ENCODE measurements at places on chromosomes 5 and 9. TPM values are rescaled to one million over a fixed set of nuclear protein-coding genes. Genes with fewer than 3 reads are reported as not detected.
A peak's percentile ranks its signal among the peaks of the same experiment; 100 is the strongest.

DNA sequence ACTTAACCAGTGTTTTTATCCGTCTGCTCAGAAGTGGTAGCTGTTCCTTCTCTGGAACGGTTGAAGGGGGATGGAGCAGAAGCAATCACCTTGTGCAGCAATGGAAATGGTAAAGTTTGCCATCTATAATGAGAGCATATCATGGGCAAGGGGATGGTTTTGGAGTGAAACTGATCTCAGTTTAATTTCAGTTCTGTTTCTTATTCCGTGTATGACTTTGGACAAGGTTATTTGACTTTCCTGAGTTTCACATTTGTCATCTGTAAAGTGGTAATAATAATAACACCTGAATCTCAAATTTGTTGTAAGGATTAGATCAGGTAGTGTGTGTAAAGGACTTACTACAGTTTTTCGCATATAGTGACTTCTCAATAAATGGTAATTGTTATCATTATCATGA is 106.1 kb downstream of the PCSK1 start:
- DNase-seq: no peak
- no peak overlapping the region for H3K27ac ChIP-seq
- H3K27me3 ChIP-seq: no peaks in the 10 kb centered on the region
- H3K36me3 ChIP-seq: no peaks in the 10 kb centered on the region
- peaks cover 4% of the 10 kb centered on the region for H3K4me1 ChIP-seq

DNA sequence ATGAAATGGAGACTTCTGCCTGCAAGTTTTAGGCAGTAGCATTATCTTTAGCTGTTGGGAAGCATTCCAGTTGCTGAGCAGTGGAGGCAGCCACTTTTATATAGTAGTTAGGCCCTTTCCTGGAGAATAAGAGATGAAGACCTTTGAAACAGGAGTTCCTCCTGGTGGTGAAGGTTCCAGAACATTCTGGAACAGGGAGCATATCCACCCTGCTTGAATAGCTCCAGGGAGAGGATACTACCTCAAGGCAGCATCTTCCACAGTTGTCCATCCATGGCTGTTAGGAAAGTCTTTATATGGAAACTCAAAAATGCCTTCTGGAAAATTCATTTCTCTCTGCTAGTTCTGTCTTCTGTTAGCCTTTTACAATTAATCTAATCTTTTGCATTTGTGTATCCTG is 3.0 kb downstream of the ASPN start:
- peaks cover 5% of the 10 kb centered on the region for H3K4me1 ChIP-seq
- H3K27me3 ChIP-seq: no peaks in the 10 kb centered on the region
- no peak overlapping the region for H3K4me3 ChIP-seq

DNA sequence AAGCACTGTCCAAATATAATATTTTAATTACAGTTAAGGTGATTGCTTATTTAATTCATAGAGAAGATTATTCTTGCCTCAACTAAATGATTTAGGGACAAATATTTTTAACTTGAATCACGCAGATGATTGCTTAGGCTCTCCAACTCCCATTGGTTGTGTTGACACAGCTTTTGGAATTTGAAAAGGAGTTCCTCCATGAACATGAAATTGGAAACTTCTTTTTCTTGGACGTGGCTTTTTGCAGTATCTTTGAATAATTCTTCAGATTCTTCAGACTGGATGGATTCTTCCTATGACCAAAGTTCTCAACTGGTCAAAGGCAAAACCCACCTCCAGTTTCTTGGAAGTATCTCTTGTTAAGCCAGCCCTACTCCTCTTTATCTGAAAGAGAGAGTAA is 456.4 kb upstream of the KLF4 start:
- no peak overlapping the region for H3K4me3 ChIP-seq
- H3K4me1 ChIP-seq: no peaks in the 10 kb centered on the region
- no peaks in the 10 kb centered on the region for H3K36me3 ChIP-seq
- DNase-seq: no peak
- no peaks in the 10 kb centered on the region for H3K27me3 ChIP-seq

DNA sequence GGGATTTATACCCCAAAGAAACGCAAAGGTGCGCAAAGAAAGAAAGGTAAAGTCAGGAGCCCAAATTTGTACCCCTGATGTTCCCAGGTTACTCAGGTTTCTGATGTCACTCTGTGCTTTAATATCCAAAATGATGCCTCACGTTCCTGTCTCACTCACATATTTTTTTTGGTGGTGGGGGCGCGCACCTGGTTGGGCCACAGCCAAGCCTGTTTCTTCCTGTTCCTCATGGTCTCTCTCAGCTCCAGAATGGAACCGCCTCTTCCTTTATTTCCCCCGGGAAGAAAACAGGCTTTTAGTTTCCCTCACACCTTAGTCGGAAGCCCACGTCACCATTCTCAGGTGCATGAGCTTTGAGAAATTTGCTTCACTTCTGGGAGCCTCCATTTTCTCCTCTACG is 118.3 kb upstream of the BOD1 start:
- no peak overlapping the region for H3K4me3 ChIP-seq
- no peaks in the 10 kb centered on the region for H3K27me3 ChIP-seq
- no peak for DNase-seq
- peaks cover 17% of the 10 kb centered on the region for H3K4me1 ChIP-seq
- H3K27ac ChIP-seq: no peak overlapping the region
- H3K36me3 ChIP-seq: no peaks in the 10 kb centered on the region

DNA sequence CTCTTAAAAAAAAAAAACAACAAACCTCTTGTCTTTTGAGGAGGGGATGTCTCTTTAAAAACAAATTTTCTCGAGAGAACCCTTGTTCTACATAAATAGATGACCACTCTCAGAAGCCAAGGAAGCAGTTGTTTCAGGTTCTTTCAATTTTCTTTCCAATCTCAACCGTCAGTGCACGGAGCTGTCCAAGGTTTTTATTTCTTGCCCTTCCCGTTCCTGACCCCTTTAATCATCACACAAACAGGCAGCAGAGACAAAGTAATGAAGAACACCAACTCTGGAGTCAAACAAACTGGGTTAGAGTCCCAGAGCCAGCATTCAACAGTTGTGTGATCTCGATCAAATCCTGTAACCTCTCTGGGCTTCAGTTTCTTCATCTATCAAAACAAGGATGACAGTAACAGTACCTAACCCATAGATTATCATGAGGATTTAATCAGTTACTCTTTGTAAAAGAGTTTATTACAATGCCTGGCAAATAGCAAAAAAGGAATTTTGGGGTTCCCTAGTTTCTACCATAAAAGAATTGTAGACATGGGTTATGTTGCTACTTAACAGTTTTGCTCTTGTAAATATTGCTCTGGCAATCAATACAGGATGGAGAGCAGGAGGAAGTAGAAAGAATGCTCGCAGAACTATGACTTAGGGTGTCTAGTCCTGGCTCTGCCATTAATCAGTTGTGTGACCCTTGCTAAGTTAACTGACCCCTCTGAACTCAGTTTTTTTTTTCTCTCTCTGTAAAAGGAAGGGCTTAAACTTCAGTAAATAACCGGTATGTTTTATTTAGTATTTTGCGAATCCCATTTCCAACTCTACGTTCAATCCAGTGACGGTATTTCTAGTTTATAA is 1.0 kb upstream of the NIM1K start:
- peaks cover 2% of the 10 kb centered on the region for H3K36me3 ChIP-seq
- H3K27ac ChIP-seq: no peak overlapping the region
- DNase-seq: no peak
- peaks cover 30% of the 10 kb centered on the region for H3K4me1 ChIP-seq
- H3K4me3 ChIP-seq: peak overlapping the region; percentile 89

- DNase-seq: no peak
- peaks cover 3% of the 10 kb centered on the region for H3K36me3 ChIP-seq
- H3K27ac ChIP-seq: no peak within 1 kb of the TSS
- H3K4me3 ChIP-seq: peak within 1 kb of the TSS; percentile 86
Observed at GRCh38 chr9:21993893-21994555, at the start of gene CDKN2A. Gene CDKN2A, minus strand, starts transcription at chr9:21994392.

DNA sequence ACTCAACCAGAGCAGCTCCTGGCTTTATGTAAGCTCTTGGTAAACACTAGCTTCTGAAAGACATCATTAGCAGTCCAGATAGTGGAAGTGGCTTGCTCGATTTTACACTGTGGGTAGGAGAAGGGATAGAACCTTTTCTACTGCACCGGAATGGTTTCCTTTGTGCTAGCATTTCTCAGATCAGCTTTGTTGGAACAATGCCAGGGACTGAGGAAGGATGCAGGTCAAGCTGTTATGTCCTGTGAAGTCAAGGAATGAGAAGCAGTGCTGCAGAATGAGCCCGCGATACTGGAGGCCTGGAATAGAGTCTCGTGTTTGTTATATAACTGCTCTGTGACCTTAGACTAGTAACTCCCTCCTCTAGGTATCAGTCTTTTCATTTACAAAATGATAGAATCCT is 233.6 kb downstream of the GABRB2 start:
- no peak overlapping the region for H3K27ac ChIP-seq
- no peak overlapping the region for H3K4me3 ChIP-seq
- H3K36me3 ChIP-seq: no peaks in the 10 kb centered on the region
- no peaks in the 10 kb centered on the region for H3K4me1 ChIP-seq
- DNase-seq: no peak

DNA sequence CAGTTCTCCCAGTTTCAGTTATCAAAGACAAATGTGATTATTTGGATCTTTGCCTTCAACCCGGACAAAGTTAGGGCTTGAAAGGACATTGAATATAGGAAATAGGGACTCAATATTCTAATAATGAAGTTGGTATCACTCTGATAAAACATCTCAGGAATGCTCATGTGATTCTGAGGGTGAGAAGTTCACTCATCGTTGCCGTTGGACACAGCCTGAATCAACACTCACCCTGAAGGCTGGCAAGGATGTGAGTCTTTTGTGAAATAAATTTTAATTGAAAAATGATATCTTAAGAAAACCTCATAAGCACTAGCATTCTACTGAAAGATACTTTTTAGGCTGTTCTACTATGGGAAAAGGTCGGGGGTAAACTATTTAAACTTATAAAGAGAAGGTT is 44.8 kb upstream of the C9orf72 start:
- H3K4me3 ChIP-seq: no peak overlapping the region
- no peaks in the 10 kb centered on the region for H3K27me3 ChIP-seq
- H3K36me3 ChIP-seq: no peaks in the 10 kb centered on the region
- H3K27ac ChIP-seq: no peak overlapping the region

- H3K4me1 ChIP-seq: peaks cover 14% of the 10 kb centered on the region
- no peak overlapping the region for H3K4me3 ChIP-seq
- H3K27me3 ChIP-seq: no peaks in the 10 kb centered on the region
- DNase-seq: no peak
Observed at GRCh38 chr9:6620796-6621195, 24.7 kb downstream of the GLDC start.

- peaks cover 10% of the 10 kb centered on the region for H3K36me3 ChIP-seq
- DNase-seq: peak; percentile 48
- H3K4me3 ChIP-seq: peak within 1 kb of the TSS; percentile 99
- peaks cover 47% of the 10 kb centered on the region for H3K4me1 ChIP-seq
- peak within 1 kb of the TSS; percentile 99 for H3K27ac ChIP-seq
Observed at GRCh38 chr5:168578538-168579487, at the start of gene PANK3. Gene PANK3, minus strand, starts transcription at chr5:168579368. Its CDS starts 85 bp downstream, at chr5:168579283.

DNA sequence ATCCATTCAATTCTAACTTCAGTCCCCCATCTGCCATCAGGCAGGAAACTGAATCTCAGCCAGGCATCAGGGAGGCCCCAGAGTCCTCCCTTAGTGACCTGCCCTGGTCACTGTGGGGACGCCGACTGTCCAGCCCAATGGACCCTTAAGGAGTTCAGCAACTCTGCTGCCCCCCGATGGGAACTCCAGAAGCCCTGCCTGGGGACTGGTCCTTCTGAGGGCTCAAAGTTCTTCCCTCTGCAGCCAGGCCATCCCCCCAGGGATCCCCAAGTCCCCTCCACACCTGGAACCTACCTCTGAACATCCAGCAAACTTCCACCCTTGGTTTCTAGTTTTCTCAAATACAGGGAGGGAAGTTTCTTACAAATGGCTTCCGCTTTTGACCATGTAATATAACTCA is 76.8 kb downstream of the UBE2QL1 start:
- peaks cover 15% of the 10 kb centered on the region for H3K27me3 ChIP-seq
- H3K4me1 ChIP-seq: no peaks in the 10 kb centered on the region
- H3K36me3 ChIP-seq: no peaks in the 10 kb centered on the region
- no peak overlapping the region for H3K4me3 ChIP-seq
- DNase-seq: no peak
- no peak overlapping the region for H3K27ac ChIP-seq

DNA sequence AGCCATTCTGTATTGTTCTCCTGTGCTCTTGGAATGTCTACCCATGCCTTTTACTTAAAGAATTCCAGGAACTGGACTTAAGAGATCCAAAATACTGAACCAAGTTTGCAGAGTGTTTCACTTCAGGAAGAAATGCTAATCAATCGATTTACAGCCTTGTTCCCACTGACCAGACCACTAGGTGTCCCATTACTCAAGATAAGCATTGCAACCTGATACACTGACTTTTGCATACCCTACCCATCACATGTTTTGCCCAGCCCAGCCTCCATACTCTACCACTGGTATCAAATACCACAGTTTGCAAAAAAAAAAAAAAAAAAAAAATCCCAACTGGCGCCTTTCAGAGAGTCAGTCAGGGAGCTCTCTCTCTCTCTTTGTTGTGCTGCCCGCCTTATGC is 550.8 kb downstream of the CDH9 start:
- H3K27me3 ChIP-seq: no peaks in the 10 kb centered on the region
- H3K4me1 ChIP-seq: no peaks in the 10 kb centered on the region
- no peak for DNase-seq
- H3K36me3 ChIP-seq: peaks cover 2% of the 10 kb centered on the region
- H3K27ac ChIP-seq: no peak overlapping the region

- H3K4me1 ChIP-seq: peaks cover 15% of the 10 kb centered on the region
- DNase-seq: no peak
- no peaks in the 10 kb centered on the region for H3K27me3 ChIP-seq
- H3K27ac ChIP-seq: no peak overlapping the region
- peak overlapping the region; percentile 8 for H3K4me3 ChIP-seq
Observed at GRCh38 chr9:128785427-128785826, 1.6 kb upstream of the TBC1D13 start.

GRCh38 chr5:168790002-168790635 is 211.0 kb upstream of the PANK3 start:
- H3K27ac ChIP-seq: no peak overlapping the region
- H3K36me3 ChIP-seq: no peaks in the 10 kb centered on the region
- no peak overlapping the region for H3K4me3 ChIP-seq
- DNase-seq: no peak
- peaks cover 53% of the 10 kb centered on the region for H3K4me1 ChIP-seq

- no peak overlapping the region for H3K27ac ChIP-seq
- H3K27me3 ChIP-seq: no peaks in the 10 kb centered on the region
- DNase-seq: no peak
Observed at GRCh38 chr5:53069626-53070025, 39.9 kb downstream of the MOCS2 start.

DNA sequence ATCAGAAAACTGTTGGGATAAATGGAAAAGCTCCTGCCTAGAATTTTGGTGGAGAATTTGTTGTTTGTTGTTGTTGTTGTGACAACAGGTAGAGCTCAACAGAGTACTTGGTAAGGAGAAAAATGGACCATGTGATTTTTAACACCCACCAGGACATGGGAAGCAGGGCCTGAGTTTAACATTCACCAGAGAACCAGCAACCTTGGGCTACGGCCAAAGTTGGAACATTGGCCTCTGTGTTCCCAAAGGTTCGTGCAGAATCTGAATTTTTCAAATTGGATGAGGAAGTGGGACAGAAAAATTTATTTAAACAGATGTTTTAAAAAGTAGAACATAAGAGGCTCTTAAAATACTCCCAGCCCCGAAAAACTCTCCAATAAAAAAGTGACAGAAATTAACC is 127.0 kb downstream of the GNA14 start:
- DNase-seq: no peak
- no peak overlapping the region for H3K4me3 ChIP-seq
- no peaks in the 10 kb centered on the region for H3K4me1 ChIP-seq
- H3K36me3 ChIP-seq: no peaks in the 10 kb centered on the region
- no peaks in the 10 kb centered on the region for H3K27me3 ChIP-seq

The PCDHB12 gene
- total RNA-seq: 3.1 TPM

The RNF130 gene
- total RNA-seq: 116 TPM

The GCNT1 gene
- total RNA-seq: 1.6 TPM

The CYLC2 gene
- not detected for total RNA-seq

The FBN2 gene
- total RNA-seq: 58.3 TPM

The ELOVL7 gene
- 0.96 TPM for total RNA-seq

Data from neural crest cell (in vitro differentiated cells).